ENCODE measurements at places on chromosomes 5 and 9.
A peak's percentile ranks its signal among the peaks of the same experiment; 100 is the strongest.

DNA sequence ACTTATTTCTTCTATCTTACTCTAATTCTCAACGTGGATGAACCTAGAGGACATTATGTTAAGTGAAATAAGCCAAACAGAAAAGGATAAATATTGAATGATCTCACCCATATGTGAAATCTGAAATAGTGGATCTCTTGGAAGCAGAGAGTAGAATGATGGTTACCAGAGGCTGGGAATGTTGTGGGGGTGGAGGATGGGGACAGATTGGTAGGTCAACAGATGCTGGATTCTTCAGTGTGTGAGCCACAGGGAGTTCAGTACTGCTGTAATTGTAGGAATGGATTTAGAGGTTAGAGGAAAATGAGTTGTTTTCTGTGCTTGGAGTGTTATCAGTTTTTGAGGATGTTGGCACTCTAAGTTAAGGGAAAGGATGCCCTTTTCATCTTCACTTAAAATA is 190.6 kb downstream of the FBXL7 start:
- DNase-seq, result no peak

DNA sequence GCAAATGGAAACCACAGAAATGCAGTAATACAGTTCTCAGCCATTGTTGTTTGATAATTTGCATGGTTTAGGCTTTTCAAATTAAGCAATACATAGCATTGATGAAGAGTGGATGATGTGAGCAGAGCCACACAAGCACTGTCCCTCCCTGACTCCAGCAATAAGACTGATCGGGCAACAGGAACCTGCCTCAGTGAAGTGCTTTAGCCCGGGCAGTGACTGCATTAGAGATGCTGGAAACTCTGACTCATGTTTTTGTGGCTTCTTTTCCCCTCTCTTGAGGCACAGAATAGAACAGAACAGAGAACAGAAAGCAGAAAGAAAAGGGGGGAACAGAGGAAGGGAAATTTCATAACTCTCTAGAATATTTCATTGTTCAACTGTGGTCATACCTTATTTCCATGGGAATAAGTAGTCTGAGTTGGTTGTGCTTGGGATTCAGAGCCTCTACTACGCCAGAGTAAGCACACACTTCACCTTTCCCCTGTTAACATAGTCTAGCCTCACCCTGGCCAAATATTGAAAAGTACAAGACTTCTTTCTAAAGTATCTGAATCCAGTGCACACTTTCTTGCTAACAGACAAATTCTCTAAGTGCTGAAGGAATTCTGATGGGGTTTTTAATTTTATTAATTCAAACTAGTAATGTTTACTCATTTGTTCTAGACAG is 164.8 kb upstream of the VCAN start:
- peak; percentile 32 for DNase-seq

- no peak for DNase-seq
Measured at GRCh38 chr9:87710443-87710842, 15.5 kb upstream of the CTSL start.

DNA sequence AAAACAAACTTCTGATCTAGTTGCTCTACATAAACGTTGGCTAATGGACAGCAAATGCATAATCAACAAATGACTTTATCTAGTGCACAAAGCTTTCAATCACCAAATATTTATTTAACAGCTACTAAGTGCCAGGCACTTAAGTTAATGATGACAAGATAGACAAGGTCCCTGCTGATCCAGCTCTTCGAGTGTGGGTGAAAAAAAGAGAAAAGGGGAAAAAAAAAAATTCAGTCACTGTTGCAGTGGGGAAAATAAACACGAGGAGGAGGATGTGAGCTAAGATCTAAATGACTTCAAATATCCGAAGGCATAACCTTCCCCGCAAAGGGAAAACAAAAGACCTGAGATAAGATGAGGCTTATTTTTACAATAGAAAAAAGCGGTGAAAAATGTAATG is 9.6 kb downstream of the PSIP1 start:
- no peak for DNase-seq

DNA sequence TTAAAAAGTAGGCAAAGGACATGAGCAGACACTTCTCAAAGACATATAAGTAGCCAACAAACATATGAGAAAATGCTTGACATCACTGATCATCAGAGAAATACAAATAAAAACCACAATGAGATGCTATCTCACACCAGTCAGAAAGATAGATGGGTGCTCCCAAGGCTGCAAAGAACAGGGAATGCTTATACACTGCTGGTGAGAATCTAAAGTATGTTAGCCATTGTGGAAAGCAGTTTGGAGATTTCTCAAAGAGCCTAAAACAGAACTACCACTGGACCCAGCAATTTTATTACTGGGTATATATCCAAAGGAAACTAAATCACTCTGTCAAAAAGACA is 154.2 kb downstream of the NDUFS4 start:
- DNase-seq, result no peak

GRCh38 chr9:84294241-84294950 is 46.2 kb downstream of the SLC28A3 start:
- DNase-seq, result no peak

DNA sequence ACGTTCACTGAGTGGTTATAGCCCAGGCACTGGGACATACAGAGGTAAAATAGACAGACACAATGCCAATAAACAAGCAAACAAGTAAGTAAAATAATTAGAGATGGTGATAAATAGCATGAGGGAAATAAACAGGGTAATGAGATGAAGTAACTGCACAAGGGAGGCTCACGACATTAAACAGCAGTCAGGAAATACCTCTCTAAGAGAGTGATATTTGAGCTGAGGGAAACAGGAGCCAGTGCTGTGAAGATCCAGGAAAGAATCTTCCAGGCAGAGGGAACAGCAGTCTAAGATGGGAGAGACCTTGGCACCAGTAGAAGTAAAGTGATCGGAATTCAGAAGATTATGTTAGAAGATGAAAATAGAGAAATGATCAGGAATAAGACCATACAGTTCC is 279.4 kb downstream of the HINT1 start:
- DNase-seq, result no peak

DNA sequence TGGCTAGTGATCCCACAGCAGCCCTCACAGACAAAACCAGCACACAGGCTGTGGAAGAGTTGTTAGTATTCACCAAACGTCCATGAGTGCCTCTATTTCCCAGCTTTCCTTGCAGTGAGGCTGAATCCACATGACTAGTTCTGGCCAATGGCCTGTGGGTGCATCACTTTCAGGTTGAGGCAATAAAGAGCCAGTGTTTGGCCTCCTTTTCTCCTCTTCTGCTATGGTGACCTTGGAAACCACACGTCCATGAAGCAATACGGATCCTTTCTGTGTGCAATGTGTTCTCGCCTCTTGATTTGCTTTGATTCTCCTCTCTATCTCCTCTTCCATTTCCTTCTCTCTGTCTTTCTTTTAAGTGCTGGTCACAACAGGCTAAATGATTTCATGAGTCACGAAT is 23.4 kb upstream of the CLK4 start:
- no peak for DNase-seq

DNA sequence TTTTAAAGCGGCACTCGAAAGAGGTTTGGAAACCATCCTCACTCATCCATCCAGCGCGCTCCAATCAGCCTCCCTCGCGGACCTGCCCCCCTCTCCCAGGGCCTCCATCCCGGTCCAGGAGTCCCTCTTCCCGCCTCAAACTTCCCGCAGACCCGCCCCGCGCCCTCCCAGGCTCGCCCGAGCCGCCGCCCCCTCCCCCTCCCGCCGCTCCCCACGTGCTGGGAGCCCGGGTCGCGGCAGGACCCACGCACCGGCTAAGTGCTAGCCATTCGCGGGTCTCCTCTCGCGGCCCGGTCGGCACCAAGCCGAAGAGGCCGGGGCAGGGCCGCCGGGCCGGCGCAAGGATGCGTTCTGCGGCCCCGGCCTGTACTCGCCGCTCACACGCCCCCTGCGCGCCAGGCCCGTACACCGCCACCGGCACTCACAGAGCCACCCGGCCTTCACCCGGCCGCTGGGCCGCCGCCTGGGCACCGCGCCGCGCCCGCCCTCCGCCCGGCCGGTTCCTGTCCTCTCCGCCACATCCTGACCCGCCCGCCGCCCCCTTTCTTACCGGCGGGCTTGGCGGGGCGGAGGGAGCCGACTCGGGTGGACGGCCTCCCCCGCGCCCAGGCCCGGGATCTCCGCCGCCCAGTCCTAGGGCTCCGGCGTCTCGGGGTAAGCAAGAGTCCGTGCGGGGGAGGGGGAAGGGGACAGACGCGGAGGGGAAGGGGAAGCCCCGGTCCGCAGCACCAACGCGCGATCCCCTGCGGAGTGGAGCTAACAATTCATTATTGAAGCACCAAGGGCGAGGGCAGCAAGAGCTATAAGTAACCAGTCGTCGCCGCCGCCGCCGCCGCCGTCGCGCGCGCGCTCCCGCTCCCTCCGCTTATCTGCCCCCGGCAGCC is 576 bp downstream of the CHD1 start:
- DNase-seq, result peak; percentile 56

DNA sequence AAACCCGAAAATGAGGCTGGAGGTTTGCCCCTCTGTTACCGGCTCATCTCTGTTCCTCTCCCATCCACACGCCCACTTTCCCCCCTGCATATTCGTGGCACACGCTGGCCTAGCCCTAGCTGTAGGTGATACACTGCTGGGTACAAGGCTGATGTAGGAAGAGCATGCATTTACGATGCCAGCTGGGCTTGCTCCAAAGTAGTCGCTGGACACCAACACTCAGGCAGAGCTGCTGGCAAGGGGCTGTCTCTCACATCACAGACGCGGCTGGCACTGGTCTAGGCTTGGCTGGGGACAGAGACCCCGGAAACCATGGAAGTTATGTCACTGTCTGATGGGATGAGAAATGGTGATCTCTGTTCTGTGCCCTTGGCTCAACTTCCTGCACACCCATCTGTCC is 9.8 kb upstream of the PHYKPL start:
- no peak for DNase-seq

GRCh38 chr5:123559434-123559775 is 47.4 kb downstream of the CSNK1G3 start:
- no peak for DNase-seq

GRCh38 chr9:111037708-111038330 is 451 bp downstream of the LPAR1 start:
- no peak for DNase-seq

DNA sequence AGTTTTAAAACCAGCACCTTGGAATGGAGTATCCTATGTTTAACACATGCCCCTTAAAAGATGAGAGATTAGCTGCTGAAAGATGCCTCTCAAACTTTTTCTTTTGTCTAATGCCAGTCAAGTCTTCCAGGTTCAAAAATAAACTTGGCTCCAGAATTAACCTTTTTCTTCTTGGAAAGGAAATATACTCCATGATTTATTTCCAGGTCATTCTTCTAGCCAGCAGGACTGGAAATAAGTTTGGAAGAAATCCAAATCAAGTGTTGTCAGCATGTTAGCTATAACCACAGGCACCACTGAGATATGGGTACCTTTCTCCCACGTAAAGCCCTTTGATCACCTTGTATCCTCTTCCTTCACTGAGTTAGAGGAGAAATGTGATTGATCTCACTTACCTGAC is 56.1 kb downstream of the NLN start:
- no peak for DNase-seq

GRCh38 chr9:93354451-93354850 is 97.0 kb upstream of the FAM120A start:
- no peak for DNase-seq
